ENCODE measurements at places on chromosomes 2 and 18. TPM values are rescaled to one million over a fixed set of nuclear protein-coding genes. Genes with fewer than 3 reads are reported as not detected.

Gene OTOF
- polyA plus RNA-seq: not detected

Gene PGAP1
- 3.8 TPM for polyA plus RNA-seq

Gene ZNF804A
- polyA plus RNA-seq: 0.02 TPM

Gene SLC30A3
- 0.68 TPM for polyA plus RNA-seq

DNA sequence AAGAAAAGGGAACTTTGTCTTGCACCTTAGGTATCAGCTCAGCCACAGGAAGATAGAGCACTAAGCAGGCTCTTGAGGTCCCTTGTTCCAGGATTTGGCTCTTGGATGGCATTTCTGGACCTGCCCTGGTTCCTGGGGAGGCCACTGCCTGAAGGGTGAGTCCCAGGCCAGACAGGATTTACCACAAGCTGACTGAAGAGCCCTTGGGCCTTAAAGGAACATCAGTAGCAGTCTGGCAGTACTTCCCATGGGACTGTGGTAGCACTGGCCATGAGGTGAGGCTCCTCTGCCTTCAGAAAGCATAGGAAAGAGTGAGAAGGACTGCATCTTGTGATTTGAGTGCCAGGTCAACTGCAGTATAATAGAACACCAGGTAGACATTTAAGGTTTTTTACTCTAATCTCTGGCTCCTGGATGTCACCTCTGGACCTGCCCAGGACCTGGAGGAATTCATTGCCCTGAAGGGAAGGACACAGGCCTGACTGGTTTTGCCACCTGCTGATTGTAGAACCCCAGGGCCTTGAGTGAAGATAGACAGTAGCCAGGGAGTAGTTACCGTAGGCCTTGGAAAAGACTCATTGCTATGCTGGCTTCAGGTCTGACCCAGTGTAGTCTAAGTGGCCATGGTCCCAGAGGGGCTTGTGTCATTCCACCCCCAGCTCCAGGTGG lies 154.4 kb upstream of the CREB1 start:
- no peaks in the 10 kb centered on the region for H3K27me3 ChIP-seq
- DNase-seq: no peak
- no peaks in the 10 kb centered on the region for H3K4me1 ChIP-seq
- H3K4me3 ChIP-seq: no peak overlapping the region
- H3K36me3 ChIP-seq: no peaks in the 10 kb centered on the region

DNA sequence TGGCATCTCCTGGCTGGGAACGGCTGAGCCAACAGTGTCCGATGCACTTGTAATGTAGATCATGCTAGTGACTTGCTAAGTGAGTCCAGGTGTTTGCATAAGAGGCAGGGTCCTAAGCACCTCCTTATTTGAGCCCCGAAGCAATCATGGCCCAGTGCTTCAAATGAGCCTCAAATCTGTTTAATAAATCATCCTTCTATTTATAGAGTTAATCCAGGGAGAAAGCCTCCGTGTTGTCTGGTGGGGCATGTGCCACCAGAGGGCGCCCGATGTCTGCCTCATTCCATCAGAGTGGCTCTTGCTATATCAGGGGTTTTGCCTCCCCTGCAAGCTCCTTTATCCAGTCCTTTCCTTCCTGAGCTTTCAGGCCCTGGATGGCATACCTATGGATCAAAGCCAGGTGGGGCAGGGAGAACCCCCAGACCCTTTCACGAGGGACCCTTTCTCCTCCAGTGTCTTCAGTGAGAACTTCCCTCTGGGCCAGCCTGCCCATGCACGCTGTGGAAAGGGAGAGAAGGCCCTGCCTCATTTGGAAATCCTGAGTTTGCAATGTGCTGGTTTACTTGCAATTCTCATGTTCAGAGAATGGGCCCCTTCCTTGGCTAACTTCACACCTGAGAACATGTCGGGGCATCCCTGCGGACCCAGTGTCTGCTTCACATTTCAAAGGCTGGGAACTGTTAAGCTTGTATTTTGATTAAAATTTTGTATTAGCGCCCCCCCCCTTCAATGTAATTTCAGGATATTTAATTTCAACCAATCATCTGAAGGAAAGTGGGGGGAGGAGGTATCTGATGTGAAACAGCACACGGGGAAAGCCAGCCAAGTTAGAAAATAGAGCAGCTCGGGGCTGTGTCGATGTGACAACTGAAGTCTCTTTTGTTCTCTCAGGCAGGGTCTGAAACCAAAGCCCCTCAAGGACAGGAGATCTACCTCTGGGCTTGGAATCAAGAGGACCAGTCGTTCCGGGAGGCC lies 39.7 kb downstream of the RDH14 start:
- H3K4me3 ChIP-seq: no peak overlapping the region
- peaks cover 33% of the 10 kb centered on the region for H3K4me1 ChIP-seq
- DNase-seq: peak; percentile 84
- no peaks in the 10 kb centered on the region for H3K27me3 ChIP-seq

DNA sequence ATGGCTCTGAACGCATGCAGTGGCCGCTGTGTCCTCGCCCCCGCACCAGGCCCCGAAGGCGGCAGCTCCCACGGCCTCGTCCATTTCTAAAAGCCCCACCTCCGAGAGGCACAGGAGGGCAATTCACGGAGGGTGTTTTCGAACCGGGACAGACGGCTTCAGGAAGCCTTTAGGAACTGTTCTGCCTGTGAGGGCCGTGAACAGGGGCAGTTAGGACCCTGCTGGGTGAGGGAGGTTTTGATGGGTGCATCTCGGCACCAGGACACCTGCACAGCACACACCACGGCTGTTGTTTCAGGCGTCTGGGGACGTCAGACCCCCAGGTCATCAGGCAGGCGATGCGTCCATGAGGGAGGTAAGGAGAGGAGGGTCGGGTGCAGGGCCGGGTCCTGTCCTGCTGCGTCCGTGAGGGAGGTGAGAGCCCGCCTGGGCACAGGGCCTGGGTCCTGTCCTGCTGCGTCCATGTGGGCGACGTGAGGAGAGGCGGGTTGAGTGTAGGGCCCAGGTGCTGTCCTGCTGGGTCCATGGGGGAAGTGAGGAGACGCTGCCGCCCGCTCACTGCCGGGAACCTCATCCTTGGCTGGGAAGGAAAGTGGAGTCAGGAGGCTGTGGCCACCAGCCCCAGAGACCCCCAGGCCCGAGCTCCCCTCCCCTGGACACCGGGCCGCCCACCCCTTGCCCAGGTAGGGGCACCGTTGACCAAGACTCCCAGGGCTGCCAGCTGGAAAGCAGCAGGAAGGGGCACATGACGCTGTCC lies 25.5 kb upstream of the KCNG2 start:
- peaks cover 73% of the 10 kb centered on the region for H3K27me3 ChIP-seq
- H3K4me3 ChIP-seq: no peak overlapping the region
- no peaks in the 10 kb centered on the region for H3K4me1 ChIP-seq
- no peak overlapping the region for H3K27ac ChIP-seq
- H3K36me3 ChIP-seq: no peaks in the 10 kb centered on the region
- DNase-seq: no peak

- no peak overlapping the region for H3K4me3 ChIP-seq
- H3K4me1 ChIP-seq: peaks cover 14% of the 10 kb centered on the region
- H3K27ac ChIP-seq: no peak overlapping the region
- no peaks in the 10 kb centered on the region for H3K27me3 ChIP-seq
These were observed 51.2 kb downstream of the CLIP4 start for GRCh38 chr2:29166242-29167039.

- H3K4me1 ChIP-seq: no peaks in the 10 kb centered on the region
- no peak overlapping the region for H3K4me3 ChIP-seq
- peaks cover 8% of the 10 kb centered on the region for H3K36me3 ChIP-seq
- no peak overlapping the region for H3K27ac ChIP-seq
These were observed 91.8 kb downstream of the DGKD start for GRCh38 chr2:233446121-233446520.

DNA sequence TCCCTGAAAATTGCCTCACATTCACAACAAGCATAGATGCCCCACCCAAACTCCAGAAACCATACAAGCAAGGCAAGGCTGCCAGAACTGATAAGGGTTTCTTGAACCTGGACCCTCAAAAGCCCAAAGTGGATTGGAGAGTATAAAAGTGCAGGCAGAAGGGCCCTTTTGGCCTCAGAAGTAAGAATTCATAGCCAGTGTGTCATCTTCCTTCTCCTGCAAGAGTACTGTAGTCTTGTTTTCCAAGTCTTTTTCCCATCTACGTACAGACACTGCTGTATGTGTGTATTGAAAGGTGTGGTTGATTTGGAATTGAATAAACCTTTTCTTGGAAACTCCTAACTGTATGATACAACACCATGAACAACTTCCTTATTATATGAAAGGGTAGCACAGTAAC lies 46.8 kb downstream of the ZC3H15 start:
- peaks cover 24% of the 10 kb centered on the region for H3K4me1 ChIP-seq
- H3K27me3 ChIP-seq: no peaks in the 10 kb centered on the region
- no peak for DNase-seq
- no peak overlapping the region for H3K27ac ChIP-seq
- no peak overlapping the region for H3K4me3 ChIP-seq

DNA sequence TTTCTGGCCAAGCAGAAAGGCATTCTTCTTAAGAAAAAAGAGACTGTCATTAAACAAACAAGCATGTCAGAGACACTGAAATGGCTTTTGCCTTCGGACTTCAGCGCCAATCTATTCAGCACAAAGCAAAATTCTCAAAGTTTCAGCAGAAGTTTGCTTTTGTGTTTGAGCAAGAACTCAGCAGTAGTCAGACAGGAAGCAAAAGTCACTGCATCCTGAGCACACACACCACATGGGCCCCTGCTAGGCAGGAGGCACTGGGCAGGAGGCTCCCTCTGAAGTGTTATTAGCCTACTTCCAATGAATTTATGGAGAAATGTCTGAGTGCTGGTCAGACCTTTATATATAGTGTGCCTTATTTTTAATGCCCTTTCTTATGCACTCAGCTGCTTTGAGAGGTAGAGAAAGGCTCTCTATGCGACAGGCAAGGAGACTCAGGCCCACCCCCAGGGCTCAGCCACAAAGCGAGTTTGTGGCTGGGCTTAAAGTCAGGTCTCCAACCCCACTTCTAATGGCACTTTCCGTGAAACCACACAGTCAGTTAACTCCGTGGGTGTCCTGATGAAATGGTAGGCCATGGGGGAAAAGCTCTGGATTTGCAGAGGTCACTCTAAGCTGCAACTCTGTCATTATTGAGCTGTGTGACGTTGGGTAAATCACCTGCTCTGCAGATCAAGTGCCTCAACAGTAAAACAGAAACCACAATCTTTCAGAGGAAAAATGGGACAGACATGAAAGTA lies 161.0 kb upstream of the TMEM200C start:
- H3K4me1 ChIP-seq: peaks cover 12% of the 10 kb centered on the region
- peak overlapping the region; percentile 80 for H3K27ac ChIP-seq
- no peaks in the 10 kb centered on the region for H3K36me3 ChIP-seq
- no peak for DNase-seq
- H3K27me3 ChIP-seq: no peaks in the 10 kb centered on the region

- H3K4me3 ChIP-seq: no peak overlapping the region
- no peak for DNase-seq
- H3K27ac ChIP-seq: no peak overlapping the region
- H3K36me3 ChIP-seq: peaks cover 2% of the 10 kb centered on the region
These were observed 10.7 kb downstream of the VPS54 start for GRCh38 chr2:64008434-64009009.

- no peaks in the 10 kb centered on the region for H3K4me1 ChIP-seq
- DNase-seq: no peak
- H3K36me3 ChIP-seq: no peaks in the 10 kb centered on the region
- H3K27ac ChIP-seq: peak overlapping the region; percentile 78
- no peak overlapping the region for H3K4me3 ChIP-seq
These were observed 43.6 kb upstream of the VPS54 start for GRCh38 chr2:64062840-64063239.

GRCh38 chr2:213251618-213252017 lies 32.6 kb upstream of the SPAG16 start:
- H3K4me1 ChIP-seq: peaks cover 17% of the 10 kb centered on the region
- H3K27ac ChIP-seq: no peak overlapping the region
- peak; percentile 42 for DNase-seq
- no peaks in the 10 kb centered on the region for H3K27me3 ChIP-seq
- no peaks in the 10 kb centered on the region for H3K36me3 ChIP-seq
- H3K4me3 ChIP-seq: no peak overlapping the region

DNA sequence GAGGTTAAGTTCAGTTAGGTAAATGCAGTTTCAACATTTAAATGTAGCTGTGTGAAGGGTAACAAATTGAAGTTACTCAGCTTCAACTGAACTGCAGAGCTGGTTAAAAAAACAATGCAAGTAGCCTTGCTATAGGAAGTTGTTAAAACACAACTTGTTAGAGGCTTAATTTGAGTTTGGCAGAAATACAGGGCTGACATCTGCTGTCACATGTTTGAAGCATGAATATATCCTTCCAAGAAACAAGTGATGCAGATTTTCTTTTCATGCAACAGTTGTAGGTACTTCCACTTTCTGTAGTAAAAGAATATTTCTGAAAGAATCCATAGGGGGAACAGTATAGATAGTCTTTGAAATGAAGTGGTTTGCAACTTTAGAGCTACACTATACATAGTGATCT lies 208.7 kb upstream of the RASGRP3 start:
- H3K36me3 ChIP-seq: peaks cover 67% of the 10 kb centered on the region
- DNase-seq: no peak
- H3K27me3 ChIP-seq: no peaks in the 10 kb centered on the region
- H3K4me1 ChIP-seq: no peaks in the 10 kb centered on the region
- H3K4me3 ChIP-seq: no peak overlapping the region
- H3K27ac ChIP-seq: no peak overlapping the region

- H3K36me3 ChIP-seq: no peaks in the 10 kb centered on the region
- no peak overlapping the region for H3K4me3 ChIP-seq
- no peaks in the 10 kb centered on the region for H3K27me3 ChIP-seq
- no peak overlapping the region for H3K27ac ChIP-seq
- no peak for DNase-seq
These were observed 139.0 kb upstream of the NXPH2 start for GRCh38 chr2:138919120-138919747.

DNA sequence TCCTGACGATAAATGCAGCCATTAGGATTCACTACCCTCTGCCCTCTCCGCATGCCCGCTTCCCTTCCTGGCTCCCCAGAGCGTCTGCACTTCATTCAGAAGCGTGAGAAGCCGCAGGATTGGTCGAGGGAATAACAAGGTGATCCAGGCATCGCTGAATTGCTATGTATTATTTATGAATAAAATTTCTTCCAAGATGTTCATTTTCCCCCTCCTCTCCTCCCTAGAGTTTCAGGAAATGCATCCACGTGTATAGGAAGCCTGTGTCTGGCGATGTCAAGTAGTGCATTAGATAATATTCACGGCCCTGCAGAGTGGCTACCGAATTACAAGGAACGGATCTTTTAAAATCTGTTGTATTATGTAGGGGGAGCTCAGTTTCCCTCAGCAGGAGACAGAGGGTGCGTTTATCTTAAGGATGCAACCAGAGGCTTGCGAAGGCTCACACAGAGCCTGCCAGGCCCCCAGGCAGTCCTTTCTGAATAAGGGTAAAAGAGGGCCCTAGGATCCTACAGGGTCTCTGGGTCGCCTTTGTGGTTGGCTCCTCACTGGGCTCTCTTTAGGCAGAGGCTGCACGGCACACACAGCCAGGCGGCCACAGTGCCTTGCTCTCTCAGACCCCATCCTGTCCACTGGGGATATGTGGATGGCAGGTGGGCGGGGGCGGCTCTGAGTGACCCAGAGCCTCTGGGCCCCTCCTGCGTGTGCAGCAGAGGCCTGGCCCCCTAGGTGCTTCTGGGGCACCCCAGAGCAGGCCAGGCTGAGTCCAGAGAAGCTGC lies 224.1 kb upstream of the PXDN start:
- no peak overlapping the region for H3K4me3 ChIP-seq
- no peaks in the 10 kb centered on the region for H3K27me3 ChIP-seq
- no peaks in the 10 kb centered on the region for H3K4me1 ChIP-seq
- H3K36me3 ChIP-seq: no peaks in the 10 kb centered on the region

- no peak for DNase-seq
- no peak overlapping the region for H3K27ac ChIP-seq
- H3K4me3 ChIP-seq: no peak overlapping the region
- no peaks in the 10 kb centered on the region for H3K4me1 ChIP-seq
- no peaks in the 10 kb centered on the region for H3K36me3 ChIP-seq
These were observed 56.4 kb downstream of the PLB1 start for GRCh38 chr2:28552045-28552823.

GRCh38 chr2:10204326-10205161 lies 82.0 kb downstream of the RRM2 start:
- H3K27me3 ChIP-seq: no peaks in the 10 kb centered on the region
- H3K4me1 ChIP-seq: peaks cover 29% of the 10 kb centered on the region
- no peak overlapping the region for H3K4me3 ChIP-seq
- H3K27ac ChIP-seq: no peak overlapping the region
